ENCODE measurements at places on chromosomes 3 and 15.

GRCh38 chr15:68464448-68465090 is 32.6 kb upstream of the ITGA11 start:
- H3K27me3 ChIP-seq = no peaks in the 10 kb centered on the region
- peaks cover 1% of the 10 kb centered on the region for H3K4me1 ChIP-seq
- H3K27ac ChIP-seq = no peak overlapping the region

GRCh38 chr3:110969229-110970211 is 102.1 kb upstream of the NECTIN3 start:
- DNase-seq = no peak
- no peaks in the 10 kb centered on the region for H3K4me1 ChIP-seq
- no peak overlapping the region for H3K4me3 ChIP-seq
- no peak overlapping the region for H3K27ac ChIP-seq

DNA sequence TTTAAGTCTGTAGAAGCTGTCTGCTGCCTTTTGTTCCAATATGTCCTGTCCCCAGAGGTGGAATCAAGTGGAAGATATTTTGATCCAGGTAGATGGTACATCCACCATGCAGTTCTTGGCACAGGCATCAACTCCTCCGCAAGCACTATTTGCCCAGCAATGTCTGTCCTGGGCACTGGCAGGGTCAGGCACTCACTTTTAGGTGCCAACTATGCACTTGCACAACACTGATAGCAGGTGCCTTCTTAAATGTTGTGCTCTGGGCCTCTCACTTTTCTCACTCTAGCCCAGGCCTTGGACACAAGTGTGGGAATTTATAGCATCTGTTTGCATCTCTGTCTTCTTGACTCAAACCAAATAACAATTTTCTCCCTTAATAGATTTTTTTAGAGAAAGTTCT is 140.5 kb upstream of the UBE2E2 start:
- no peaks in the 10 kb centered on the region for H3K4me1 ChIP-seq
- H3K36me3 ChIP-seq = no peaks in the 10 kb centered on the region
- no peak overlapping the region for H3K4me3 ChIP-seq
- H3K27ac ChIP-seq = no peak overlapping the region
- H3K27me3 ChIP-seq = no peaks in the 10 kb centered on the region

DNA sequence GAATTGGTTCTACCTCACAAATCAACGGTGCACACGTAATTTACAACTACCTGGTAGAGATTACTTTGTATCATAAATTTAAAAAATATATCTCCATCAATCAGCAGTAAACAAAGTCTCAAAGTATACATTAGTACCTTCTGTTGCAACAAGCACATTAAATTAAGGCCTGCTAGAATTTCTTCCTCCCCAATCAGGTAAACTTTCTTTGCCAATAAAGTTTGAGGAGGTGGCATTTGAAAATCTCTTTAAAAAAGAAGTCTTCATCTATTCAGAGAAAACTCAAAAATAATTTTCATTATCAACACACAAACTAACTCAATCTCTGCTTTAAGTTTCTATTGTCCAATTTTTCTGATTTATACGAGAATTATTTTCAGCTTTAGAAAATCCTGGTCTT is 4.4 kb downstream of the CCNL1 start:
- H3K27ac ChIP-seq = no peak overlapping the region
- peaks cover 58% of the 10 kb centered on the region for H3K36me3 ChIP-seq
- H3K4me3 ChIP-seq = no peak overlapping the region
- H3K27me3 ChIP-seq = no peaks in the 10 kb centered on the region

Measured in thyroid gland (tissue), 4 donors.